Stimulated activated CD4-positive, alpha-beta T cell treated with anti-CD3 and anti-CD28 coated beads, Interleukin-15, amount 100 ng/mL, for 24 hours (primary cell): ENCODE measurements at places on chromosomes 2 and 18.

DNA sequence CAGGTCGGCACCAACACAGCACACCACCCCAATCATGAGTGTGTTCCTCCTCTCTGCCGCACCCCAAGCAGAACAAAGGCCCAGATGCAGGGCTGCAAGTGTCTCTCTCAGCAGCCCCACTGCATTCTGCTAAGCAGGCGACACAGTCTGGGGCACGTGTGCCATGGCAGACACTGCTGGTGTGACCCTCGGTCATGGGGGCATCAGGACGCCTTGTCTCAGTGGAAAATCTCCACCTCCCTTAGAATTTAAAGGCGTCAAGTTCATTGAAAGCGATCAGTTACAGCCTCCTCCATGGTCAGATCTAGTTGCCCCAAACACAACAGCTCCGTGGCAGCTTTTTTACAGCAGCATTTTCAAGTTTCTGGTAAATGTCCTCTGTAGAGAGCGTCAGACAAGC is 57.2 kb downstream of the ADNP2 start:
- DNase-seq, result no peak

DNA sequence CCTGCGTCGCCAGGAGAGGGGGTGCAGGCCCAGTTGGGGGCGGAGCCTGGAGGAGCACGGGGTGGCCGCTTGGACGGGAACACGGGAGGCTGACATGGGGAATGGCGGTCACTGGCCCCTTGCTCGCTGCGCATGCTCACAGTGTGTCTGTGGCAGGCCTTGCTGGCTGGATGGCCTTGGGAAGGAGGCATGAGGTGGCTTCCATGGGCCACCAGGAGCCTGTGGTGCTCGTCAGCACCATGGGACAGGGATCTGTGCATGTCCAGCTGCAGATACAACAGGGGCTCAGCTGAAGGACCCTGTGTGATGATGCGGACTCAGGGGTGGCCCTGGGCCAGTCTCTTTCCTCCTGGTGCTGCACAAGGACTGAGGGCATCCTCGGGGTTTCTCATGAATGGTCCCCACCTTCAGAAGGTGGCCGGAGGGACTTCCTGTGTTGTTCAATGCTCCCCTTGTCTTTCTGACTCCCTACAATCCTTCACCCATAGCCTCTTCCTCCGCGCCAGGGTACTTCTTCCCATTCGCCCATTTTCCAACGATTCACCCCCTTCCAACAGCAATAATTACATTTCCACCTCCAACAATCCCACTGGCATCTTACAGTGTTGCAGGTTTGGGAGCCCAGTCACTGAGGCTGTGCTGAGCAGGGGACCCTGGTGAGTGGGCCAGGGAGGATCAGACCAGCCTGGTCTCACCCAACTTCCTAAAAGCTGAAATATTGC is 3.4 kb upstream of the SP140L start:
- DNase-seq, result peak; percentile 38

- DNase-seq, result no peak
Observed at GRCh38 chr18:11147962-11148679, 1.2 kb downstream of the PIEZO2 start.

GRCh38 chr2:136020831-136021230 is 35.4 kb upstream of the DARS1 start:
- no peak for DNase-seq

DNA sequence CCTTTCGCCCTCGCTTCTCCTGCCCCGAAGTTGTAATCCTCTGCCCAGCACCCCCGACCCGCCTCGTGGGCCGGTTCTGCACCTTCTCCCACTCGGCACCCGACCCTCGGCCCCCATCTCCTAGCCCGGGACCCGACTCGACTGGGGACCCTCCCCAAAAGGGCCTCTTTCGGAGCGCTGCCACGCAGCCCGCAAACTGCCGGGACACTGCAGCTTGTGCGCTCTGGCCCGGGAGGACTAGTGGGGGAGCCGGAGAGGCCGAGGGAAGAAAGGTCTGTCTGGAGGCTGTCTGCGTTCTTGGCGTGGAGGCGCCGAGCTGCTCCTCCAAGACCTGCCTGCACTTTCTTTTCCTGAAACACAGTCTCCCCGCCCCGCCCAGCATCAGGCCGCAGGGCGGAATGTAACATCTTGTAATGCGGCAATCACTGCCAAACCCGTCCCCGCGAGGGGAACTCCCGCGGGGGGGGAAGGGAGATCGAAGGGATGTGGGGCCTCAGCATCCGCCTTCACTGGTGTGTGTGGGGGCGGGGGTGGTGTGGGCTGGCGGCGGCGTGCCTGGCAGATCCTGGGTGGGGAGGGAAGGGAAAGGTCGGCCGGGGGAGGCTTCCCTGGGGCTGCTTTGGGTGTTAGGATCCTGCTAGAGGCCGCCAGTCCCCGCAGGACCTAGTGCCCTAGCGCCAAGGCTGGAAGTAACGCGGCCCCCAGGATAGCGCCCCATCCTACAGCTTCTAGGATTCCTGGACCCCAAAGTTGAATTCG is 7.4 kb downstream of the DLX2 start:
- DNase-seq, result peak; percentile 72

DNA sequence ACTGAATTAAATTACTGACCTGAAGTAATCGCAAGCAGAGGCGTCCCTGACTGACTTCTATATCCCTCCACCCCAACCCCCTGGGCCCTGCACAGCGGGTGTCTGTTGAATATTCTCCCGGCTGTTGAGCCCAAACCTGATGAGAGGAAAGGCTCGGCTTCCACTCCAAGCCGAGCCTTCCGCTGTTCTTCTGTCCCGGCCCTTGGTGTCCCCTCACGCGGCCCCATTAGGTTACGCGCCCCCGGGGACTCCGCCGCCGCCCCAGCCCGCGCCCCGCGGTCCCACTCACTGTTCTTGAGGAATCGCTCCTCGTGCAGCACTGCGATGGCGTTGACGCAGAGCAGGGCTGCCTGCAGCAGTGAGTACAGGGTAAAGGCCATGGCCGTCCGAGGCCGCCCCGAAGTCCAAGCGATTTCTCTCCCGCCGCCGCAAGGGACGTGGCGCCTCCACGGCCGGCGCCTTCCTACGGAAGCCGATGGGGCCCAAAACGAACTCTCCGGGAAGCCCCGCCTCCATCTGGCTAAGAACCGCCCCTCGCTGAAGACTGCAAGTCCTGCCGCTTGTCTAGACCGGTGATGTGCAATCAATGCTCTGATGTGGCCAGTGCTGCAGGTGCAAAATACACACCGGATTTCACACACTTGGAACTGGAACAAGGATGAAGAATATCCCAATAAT is at the start of gene IER3IP1:
Gene IER3IP1, minus strand, starts transcription at position 467 of the 678 bp plus-strand sequence. Its CDS starts 87 bp downstream, at position 380.
- peak; percentile 93 for DNase-seq

DNA sequence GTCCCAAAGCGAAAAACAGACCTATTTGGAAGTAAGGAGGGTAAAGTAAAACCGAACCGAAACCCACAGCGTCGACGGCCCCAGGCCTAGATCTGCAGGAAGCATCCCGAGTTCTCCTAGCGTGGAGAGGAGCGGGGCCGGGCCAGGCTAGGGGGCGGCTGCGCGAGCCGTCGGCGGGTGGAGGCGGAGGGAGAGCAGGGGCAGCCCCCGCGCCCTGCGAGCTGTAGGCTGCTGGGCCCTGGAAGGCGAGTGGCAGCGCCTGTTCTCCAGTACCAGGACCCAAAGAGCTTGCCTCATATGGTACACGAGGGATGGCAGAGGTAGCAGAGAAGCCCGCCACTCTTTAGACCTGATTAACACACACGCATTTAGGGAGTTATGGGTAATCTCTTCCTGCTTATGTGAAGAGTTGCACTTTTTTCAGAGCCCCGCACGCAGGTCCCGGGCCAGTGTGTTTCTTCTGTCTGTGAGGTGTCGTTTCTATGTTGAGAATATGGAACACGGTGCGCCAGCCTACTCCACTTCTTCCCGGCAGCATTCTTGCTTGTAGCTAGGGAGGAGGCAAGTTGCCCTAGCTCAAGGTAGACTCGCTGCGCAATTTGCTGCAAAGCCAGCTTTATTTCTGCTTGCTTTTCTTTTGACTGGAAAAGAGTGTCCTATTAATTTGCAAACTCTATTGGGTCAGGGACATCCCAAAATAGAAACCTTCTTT is 71.1 kb downstream of the ARHGEF33 start:
- no peak for DNase-seq

DNA sequence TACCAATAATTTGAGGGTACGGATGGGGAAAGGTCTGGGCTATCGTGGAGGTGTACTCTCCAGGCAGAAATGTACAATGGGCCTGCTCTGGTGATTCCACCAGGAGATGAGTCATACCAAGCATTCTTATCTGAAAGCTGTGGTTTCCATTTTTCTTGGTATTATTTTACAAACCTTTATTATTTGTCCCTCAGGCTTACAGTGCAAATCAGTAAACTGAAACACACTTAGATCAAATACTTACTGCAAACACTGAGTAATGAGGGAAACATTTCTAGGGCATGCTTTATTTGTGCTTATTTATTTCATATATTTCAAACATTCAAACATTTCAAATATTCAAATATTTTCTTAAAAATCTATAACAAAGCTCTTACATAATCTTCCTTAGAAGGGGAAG is 319.8 kb downstream of the RND3 start:
- DNase-seq, result no peak

GRCh38 chr2:45029215-45029614 is 20.0 kb upstream of the SIX2 start:
- DNase-seq, result no peak

DNA sequence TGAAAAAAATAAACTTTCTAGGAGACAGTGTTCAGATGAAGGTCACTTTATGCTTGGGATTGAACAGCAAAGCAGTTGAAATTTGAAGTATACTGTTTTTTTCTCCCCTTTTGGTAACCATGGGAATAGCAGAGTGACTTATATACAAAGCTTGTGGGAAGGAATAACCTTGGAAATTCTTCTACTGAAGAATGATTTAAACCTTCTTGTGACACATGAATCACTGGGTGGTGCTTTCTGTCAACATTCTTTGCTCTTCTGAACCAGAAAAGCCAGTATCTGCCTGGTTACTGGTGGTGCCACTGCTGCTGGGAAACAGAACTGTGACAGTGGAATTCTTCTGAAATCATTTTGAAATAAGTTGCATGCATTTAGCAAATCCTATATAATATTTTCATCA is 39.4 kb upstream of the RND3 start:
- DNase-seq, result no peak

DNA sequence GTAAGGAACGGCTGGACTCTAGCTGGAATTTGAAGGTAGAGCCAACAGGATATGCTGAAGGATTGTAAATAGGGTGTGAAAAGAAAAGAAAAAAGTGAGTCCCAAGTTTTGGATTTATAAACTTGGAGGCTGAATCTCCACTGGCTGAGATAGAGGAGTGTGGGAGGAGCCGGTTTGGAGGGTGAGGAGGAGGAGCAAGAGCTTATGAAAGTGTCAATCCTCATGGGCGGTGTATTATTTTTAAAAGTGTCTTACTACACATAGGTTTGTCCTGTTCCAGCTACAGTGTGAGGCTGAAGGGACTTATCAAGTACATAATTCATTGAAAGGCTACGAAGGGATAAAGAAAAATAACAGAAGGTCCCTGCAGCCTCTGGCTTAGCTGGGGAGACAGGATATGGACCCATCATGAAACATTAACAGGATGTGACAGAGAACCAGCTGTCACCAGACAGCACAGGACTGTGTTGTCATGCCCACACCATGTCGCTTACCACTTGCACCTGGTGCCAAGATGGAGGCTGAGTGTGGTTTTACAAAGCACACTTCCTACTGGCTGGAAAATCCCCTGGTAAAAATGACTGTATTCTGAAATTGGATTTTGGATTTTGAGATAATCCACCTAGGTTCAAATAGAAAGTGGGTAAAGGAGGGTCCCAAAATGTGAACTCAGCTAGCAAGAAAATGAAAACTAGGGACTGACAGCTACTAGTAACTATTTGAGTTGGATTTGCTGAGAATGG is 2.5 kb upstream of the MREG start:
- DNase-seq, result peak; percentile 69

GRCh38 chr2:123015186-123015585 is 1009.9 kb upstream of the CNTNAP5 start:
- DNase-seq, result no peak

- DNase-seq, result no peak
Observed at GRCh38 chr2:64846177-64846576, 143.0 kb upstream of the SLC1A4 start.

- no peak for DNase-seq
Observed at GRCh38 chr18:11785444-11786055, 65.7 kb upstream of the CHMP1B start.

DNA sequence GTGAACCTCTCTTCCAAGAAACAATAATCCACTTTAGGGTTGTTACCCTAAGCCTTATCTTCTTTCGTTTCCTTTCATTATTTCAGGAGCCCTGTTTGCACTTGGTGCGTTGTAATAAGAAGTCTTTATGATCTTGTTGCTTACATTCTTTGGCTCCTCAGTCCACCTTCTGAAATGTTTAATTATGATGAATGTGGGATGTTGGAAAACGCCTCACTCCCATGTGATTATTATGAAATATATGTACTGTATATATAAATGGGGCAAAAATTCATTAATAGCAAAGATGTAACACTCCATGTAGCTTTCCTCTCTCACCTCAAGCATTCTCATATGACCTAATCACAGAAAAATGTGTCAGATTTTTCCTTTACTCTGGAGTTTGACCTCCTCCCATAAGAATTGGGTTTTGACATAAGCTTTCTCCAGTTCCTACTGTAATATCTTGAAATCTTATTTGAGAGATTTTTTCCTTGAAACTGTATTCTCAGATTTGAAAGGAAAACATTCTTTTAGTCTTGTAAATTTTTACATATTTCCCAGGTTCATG is 397.2 kb upstream of the FANCL start:
- DNase-seq, result no peak

DNA sequence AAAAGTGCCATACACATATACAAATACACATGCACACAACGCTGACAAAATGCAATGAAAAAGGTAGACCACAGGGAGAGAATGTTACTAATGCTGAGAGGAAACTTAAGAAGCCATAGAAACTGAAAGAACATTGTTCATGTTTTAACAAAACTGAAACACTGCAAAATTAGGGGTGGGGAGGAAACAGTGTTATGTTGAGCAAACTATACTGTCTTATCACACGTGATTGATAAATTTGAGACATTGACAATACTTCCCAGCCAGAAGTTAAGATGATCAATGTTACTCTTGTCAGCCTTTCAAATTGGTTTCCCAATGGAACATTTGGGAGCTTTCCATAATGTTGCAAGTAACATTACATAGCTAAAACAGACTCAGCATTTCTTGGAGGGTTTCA is 165.5 kb downstream of the L3MBTL4 start:
- no peak for DNase-seq

DNA sequence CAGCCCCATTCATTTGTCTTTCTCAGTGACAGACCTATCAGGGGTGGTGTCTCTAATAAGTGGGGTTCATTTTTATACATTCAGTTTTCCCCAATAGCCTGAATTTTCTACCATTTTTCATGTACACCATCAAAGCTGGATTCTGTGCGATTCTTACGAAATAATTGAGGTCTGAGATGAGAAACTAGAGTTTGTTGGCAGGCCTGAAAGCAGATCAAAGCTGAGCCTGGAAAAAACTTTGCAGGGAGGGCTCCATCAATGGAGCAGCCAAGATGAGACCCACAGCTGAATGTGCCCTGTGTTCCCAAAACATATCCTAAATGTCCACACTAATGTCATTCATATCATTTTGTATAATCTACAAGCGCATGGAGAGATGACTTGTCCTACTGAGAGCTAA is 4.5 kb upstream of the TMEM200C start:
- DNase-seq, result no peak
